Activated T-cell treated with anti-CD3 and anti-CD28 coated beads for 4 hours (primary cell): ENCODE measurements at places on chromosomes 3 and 15.

GRCh38 chr3:70766301-70766700 is 453.9 kb upstream of the MDFIC2 start:
- no peak for DNase-seq

- no peak for DNase-seq
Observed at GRCh38 chr15:81115054-81115939, 18.8 kb upstream of the CFAP161 start.

- no peak for DNase-seq
Observed at GRCh38 chr15:38074029-38074428, 139.6 kb downstream of the TMCO5A start.

- DNase-seq, result no peak
Observed at GRCh38 chr15:39299486-39300267, 281.2 kb upstream of the THBS1 start.

DNA sequence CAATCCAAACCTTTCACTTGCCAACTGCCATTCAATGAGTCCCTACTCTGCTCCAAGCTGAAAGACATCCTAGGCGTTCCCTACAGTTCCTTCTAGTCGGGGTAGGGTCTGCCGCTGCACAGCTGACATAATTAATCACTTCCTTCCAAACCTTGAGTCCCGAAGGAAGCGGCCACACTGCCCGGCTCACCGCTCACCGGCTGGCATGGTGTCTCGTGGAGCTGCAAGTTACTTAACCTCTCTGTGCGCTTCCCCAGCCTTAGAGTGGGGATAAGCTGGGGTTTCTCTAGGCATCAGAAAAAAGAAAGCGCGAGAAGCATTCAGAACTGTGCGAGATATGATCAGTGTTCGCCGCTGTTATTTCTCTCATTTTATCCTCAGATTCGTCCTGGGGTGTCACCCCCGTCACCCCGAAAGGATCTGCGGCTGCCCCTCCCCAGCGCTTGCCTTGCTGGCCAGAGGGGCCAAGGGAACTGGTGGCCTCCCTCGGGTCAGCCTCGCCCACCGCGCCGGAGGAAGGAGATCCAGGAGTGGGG is 748 bp downstream of the MRPS25 start:
- peak; percentile 3 for DNase-seq

DNA sequence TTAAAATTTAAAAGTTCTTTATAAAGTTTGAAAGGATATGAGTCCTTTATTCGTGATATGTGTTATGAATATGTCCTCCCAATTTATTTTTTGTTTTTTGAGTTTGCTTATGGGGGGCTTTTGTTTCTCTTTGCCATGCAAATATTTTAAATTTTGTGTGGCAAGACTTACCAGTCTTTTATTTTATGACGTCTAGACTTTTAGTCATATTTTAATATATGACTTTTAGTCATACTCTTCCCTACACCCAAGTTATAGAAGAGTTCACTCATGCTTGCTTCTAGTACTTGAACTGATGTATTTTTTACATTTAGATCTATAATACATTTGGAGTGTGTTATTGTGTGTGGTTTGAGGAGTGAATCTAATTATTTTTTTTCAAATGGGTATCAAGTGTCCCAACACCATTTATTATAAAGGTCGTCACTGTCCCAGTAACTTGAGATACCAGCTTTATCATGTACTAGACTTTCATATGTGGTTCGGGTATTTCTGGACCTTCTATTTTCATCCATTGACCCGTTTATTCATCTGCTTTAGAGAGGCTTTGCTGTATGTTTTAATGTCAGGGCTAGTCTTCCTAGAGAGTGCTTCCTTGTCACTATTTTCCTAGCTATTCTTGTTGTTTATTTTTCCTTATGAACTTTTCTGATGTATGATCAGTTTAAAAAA is 755 bp downstream of the PARP15 start:
- no peak for DNase-seq

DNA sequence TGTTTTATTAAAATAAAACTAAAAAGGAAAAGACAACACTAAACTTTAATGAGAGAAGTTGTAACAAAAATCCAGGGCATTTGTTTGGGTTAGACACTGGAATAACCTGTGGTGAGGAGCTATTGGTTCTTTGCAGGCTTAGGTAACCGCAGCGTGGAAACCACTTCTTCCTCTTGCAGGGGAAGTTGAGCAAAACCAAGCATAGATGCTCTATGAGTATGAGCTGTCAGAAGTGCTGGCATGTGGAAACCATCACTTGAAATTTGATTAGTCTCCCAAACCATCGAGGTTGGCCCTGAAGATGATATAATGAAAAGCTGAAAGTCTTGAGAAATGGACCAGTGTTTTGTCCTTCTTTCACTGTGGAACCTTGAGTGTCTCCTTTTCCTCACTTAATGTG is 127.1 kb upstream of the RBMS3 start:
- DNase-seq, result no peak

DNA sequence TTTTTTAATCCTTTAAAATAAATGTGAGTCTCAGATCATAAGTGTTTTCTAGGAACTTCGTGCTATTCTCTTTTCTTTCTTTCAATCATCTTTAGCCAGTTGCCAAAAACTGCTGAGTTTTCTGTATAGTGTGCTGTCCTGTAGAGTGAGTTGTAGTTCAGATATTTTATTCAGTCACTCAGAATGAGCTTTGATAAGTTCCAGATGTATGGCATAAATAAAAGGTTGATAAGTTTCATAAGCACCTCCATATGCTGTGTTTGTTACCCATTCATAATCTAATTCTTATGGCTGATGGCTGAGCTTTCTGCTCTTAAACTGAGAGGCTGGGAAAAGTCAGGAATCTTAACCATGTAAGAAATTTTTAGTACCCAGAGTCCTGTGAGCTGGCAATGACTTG is 59.3 kb upstream of the COL6A6 start:
- DNase-seq, result no peak

GRCh38 chr3:106097817-106098435 is 229.1 kb upstream of the CBLB start:
- no peak for DNase-seq

DNA sequence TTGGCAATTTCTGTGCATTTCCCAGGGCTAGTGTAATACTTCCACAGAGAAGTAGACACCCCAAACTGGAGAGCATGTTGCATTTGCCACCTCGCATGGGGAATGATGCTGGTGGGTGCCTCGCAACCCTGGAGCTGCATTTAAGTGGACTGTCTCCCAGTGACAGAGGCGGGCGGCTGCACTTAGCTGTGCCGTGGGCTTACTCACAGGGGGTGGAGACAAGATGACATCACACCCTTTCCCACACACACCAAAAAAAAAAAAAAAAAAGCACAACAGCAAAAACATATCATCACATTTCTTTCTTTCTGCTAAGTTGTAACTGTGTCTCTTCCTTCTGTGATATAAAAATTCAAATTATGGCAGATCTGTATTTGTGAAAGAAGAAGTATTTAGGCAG is at the start of gene ABI3BP:
Gene ABI3BP (minus strand): TSS at position 113 of the 400 bp plus-strand sequence. CDS start 37 bp downstream, at position 76.
- DNase-seq, result no peak

DNA sequence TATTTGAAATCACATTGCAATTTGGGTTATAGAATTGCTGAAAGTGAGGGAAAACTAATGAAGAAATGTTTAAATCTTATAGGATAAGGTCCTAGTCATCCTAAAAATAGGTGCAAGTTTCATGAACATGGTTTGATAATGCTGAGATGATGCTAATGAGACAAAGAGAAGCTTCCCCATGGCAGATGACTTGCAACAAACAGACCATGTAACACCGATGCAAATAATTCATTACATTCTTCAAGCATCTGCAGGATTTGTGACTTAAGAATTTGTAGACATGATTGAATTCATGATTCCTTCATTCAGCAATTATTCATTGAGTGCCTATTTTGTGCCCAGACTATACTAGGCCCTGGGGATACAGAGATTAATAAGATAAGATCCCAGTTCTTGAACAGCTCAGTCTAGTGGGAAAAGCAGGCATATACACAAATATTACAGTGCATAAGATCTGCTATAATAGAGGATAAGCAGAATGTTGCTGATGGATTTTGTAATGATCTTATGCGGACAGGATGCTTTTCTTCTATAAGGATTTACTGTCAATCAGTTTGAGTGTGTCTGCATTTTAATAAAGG is 367.9 kb upstream of the GBE1 start:
- DNase-seq, result no peak

DNA sequence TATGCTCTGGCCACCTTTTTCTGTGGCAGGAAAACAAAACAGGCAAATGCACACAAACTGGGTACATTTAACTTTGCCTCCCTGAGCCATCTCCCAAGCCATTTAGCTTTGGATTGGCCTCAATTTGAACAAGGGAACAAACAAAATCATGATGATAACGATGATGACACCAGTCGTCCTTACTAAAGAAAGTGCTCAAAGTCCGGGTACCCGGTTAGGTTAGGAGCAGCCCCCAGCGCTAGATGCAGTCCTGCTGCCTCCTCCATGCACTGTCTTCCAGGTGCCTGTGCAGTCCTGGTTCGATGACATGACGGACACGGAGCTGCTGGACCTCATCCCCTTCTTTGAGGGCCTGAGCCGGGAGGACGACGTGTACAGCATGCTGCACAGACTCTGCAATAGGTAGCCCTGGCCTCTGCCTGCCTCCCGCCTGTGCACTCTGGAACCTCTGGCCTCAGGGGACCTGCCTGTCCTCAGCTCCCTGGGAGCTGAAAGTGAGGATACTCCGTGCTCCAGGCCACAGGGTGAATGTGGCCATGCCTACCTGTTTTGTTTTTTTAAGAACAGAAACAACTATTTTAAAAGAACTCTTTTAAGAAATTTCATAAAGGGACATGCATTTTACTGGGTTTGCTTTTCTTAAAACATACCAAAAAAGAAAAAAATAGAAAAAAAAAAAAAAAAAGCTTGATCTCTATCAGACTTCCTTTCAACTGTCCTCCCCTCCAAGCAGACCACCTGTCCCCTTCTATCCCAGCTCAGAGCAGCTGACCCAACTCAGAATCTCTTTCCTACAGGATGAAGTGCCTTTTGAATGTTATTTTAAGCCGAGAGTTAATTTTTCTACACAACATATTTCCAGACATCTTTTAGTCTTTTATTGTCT is 9.9 kb upstream of the VILL start:
- DNase-seq, result no peak

GRCh38 chr15:57784081-57784511 is 77.6 kb downstream of the POLR2M start:
- DNase-seq, result no peak
